CD8-positive, alpha-beta memory T cell (primary cell): ENCODE measurements at places on chromosomes 12 and 14.

- no peaks in the 10 kb centered on the region for H3K27me3 ChIP-seq
- no peak for DNase-seq
Observed at GRCh38 chr12:15230751-15231150, 9.5 kb upstream of the RERG start.

GRCh38 chr12:57744194-57744776, 554 bp upstream of the TSPAN31 start:
- no peaks in the 10 kb centered on the region for H3K27me3 ChIP-seq
- peaks cover 51% of the 10 kb centered on the region for H3K4me1 ChIP-seq
- DNase-seq = peak; percentile 51
- peaks cover 20% of the 10 kb centered on the region for H3K36me3 ChIP-seq

DNA sequence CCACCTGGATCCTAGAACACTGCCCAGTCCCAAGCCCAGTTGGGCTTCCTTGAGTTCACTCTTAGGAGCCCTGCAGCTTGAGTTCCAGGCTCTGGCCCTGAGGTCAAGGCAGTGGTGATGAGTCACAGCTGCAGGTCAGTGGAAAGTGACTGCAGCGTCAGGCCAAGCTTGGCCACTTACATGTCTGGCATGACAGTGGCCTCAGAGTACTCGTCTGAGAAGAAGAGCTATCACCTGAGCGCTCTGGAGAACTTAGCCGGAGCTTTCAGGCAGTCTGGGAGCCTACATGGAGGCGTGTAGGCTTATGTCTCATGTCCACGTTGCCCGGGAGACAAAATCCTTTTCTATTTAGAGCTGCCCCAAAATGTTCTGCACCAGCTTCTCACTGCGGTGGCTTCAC, 75.6 kb downstream of the ARL6IP4 start:
- no peaks in the 10 kb centered on the region for H3K4me1 ChIP-seq
- no peaks in the 10 kb centered on the region for H3K27me3 ChIP-seq
- DNase-seq = no peak
- H3K4me3 ChIP-seq = no peak overlapping the region
- H3K27ac ChIP-seq = no peak overlapping the region
- H3K36me3 ChIP-seq = no peaks in the 10 kb centered on the region

DNA sequence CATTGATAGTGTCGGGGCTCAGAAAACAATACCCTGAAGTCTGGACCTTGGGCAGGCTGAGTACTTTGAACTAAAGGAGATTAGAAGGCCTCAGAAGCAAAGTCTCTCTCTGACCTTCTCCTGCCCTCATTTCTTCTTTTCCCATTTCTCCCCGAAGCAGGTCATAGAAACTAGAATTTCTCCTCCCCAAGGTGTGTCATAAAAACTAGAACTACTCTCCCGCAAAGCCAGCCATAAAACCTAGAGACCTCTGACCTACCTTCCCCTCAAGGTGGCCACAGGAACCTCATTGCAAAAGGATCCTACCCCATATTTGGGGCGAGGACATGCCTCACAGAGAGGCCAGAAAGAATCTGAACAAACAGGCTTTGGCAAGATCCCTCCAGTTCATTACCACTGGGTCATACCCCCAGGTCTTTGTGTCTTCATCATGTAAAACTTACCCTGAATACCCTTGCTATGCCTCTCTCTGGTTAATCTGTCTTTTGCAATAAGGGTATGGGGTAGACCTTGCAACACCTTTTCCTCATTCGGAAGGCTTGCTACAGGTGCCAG, 64.7 kb upstream of the ZFP36L1 start:
- no peak overlapping the region for H3K4me3 ChIP-seq
- no peaks in the 10 kb centered on the region for H3K36me3 ChIP-seq
- no peaks in the 10 kb centered on the region for H3K27me3 ChIP-seq
- H3K4me1 ChIP-seq = no peaks in the 10 kb centered on the region
- H3K27ac ChIP-seq = no peak overlapping the region

DNA sequence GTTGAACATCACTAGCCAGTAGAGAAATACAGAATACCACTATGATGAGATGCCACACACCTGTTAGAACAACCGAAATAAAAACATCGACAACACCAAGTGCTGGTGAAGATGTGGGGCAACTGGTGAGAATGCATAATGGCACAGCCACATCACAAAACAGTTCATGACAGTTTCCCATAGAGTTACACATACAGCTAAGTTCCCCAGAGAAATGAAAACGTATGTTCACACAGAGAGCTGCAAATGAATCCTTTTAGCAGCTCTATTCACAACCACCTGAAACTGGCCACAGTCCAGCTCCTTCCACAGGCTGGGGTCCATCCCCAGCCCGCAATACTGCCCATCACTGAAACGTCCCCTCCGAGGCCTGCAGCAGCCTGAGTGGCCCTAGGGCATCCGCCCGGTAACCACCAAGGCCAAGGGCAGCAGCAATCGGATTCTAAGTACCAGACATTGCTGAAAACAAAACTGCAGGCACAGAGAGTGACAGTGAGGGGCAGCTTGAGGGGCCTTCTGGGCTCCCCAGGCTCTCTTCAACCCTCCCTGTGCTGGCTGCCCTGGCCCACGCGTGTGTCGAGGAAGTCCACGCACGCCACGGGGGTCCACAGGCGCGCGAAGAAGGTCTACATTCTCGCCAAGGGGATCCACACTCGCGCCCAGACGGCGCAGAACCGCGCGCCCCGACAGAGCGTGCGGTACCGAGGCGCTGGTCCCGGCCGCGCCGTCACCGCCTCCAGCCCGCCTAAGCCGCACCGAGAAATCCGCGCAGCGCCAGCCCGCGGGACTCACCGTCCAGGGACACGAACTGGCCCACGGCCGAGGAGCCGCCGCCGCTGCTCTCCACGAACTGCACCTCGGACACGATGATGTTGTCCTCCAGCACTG, 903 bp downstream of the BRF1 start:
- no peak for DNase-seq
- no peaks in the 10 kb centered on the region for H3K27me3 ChIP-seq
- H3K4me1 ChIP-seq = peaks cover 19% of the 10 kb centered on the region
- no peaks in the 10 kb centered on the region for H3K36me3 ChIP-seq
- H3K27ac ChIP-seq = peak overlapping the region; percentile 71

GRCh38 chr14:79090641-79091180, 920.5 kb downstream of the NRXN3 start:
- no peaks in the 10 kb centered on the region for H3K27me3 ChIP-seq
- no peaks in the 10 kb centered on the region for H3K36me3 ChIP-seq
- DNase-seq = no peak

- H3K4me1 ChIP-seq = no peaks in the 10 kb centered on the region
- H3K4me3 ChIP-seq = no peak overlapping the region
- H3K27ac ChIP-seq = no peak overlapping the region
- peaks cover 17% of the 10 kb centered on the region for H3K36me3 ChIP-seq
- H3K27me3 ChIP-seq = no peaks in the 10 kb centered on the region
Observed at GRCh38 chr14:21467616-21468015, 9.1 kb downstream of the RAB2B start.

DNA sequence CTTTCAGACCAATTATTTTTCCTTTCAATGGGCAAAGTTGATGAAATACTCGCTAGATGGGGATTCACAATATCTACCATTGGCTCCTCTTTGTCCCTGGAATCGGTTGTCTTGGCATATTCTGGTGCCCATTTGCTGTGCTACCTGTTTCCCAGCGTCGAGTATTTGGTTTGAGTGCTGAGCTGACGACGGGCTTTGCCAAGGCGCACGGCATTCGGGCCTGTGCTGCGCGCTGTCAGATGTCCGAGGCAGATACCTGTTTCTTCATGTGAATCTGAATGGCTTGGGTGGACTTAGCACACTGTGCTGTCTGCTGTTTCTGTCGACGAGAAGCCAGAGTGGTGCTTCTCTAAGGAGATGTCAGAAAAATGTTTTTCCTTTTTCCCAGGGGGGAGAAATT, 80.9 kb downstream of the TESC start:
- no peaks in the 10 kb centered on the region for H3K36me3 ChIP-seq

GRCh38 chr12:123122626-123123025, 28.3 kb downstream of the PITPNM2 start:
- no peaks in the 10 kb centered on the region for H3K36me3 ChIP-seq
- no peak overlapping the region for H3K4me3 ChIP-seq
- no peak overlapping the region for H3K27ac ChIP-seq
- no peaks in the 10 kb centered on the region for H3K27me3 ChIP-seq
- H3K4me1 ChIP-seq = peaks cover 62% of the 10 kb centered on the region

- DNase-seq = peak; percentile 43
- peak overlapping the region; percentile 43 for H3K27ac ChIP-seq
- H3K36me3 ChIP-seq = no peaks in the 10 kb centered on the region
- H3K4me3 ChIP-seq = peak overlapping the region; percentile 3
Observed at GRCh38 chr12:7989827-7990491, 42.6 kb upstream of the FOXJ2 start.
